ENCODE measurements at places on chromosomes 7 and 10. TPM values are rescaled to one million over a fixed set of nuclear protein-coding genes. Genes with fewer than 3 reads are reported as not detected.

DNA sequence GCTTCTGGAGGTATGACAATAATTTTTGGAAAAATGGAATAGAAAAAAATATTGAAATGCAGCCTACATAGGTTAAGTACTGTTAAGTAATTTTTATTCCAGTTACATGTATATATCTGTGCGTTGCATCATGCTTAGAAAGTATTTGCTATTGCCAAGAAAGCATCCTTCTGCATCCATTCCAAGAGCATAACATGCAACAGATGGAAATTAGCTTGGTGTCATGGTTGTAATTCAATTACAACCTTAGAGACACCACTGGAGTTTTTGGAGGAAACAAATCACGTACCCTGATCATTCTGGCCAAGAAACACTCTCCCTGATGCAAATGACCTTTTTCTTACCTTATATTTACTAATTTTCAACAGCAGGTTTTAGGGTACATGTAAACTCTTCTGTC lies 1.7 kb downstream of the AKR1B1 start:
- no peak for DNase-seq

DNA sequence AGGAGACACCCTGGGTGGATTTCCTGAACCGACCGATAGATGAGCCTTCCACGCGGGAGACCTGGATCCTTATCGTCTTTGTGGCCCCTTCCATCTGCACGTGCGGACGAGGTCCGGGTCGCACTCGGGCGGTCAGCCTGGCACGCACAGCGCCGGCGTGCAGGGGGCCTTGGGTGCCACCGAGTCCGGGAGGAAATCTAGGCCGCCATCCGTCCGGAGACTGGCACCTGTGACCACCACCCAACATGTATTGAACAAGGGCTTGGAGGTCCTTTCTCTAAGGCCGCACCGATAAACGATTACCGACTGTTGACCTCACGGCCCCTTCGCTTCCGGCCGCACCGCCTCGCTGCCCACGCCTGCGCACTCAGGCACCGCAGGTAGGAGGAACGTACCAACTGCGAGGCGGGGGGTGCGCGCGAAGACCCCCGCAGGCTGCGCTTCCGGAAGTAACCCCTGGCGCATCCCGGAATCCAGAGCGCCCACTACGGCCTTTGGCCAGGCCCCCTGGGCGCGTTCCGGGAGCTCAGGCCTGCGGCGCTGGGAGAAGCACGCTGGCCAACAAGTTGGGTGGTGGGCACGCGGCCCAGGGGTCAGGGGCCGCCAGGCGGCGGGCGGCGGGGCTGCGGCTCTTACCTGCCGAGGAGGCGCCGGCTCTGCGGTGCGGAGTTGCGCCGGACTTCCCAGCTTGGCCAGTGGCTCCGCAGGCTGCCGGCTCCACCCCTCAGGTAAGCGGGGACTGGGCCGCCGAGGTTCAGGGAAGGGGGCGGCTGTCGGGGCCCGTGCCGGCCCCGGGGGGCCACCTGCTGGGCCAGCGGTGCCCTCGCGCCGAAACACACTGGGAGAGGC lies at the start of the genes ACTR3C and LRRC61:
TSS of gene ACTR3C (minus strand) at position 713 of the 849 bp plus-strand sequence. CDS start 28,249 bp downstream, outside the sequence.
TSS of gene LRRC61 (plus strand) at position 523 of the 849 bp plus-strand sequence. CDS start 13,507 bp downstream, outside the sequence.
- DNase-seq, result no peak

Gene ANKRD30A
- not detected for total RNA-seq

GRCh38 chr10:94105226-94105625 lies 111.5 kb downstream of the PLCE1 start:
- DNase-seq, result no peak

- DNase-seq, result peak; percentile 53
Measured at GRCh38 chr10:7659560-7659959, 7.2 kb downstream of the ITIH5 start.

DNA sequence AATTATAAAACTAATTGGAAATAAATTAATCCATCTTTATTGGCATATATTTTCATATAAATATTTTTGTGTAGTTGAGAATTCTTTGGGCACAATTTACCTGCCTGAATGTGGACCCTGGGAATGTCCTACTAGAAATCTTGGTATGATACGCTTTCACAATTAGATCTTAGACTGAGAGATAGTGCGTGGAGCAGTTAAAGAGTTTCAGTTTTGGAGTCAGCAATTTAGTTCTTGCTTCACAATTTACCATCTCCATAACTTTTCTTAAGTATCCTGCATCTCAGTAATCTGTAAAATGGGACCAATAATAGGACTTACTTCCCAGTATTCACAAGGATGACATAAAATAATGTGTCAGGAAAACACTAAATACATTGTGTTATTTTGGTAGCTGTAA lies 2.0 kb downstream of the MTPN start:
- DNase-seq, result no peak

DNA sequence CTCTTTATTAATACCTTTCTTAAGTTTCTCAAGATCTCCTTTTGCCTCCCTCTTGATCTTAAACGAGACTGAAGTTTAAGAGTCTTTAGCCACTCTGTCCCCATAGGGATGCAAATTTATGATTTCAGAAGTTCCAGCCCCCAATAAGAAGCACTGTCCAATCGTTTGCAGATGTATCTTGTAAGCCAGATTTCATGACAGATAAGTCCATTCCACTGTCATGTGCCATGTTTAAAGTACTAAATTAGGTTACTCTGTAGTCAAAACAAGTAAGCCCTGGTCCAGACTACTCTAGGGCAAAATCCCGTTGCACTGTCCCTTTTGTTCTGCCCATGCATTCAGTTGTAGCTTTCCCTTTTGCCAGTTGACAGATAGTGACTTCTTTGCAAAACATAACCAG lies 157.2 kb upstream of the KAT6B start:
- no peak for DNase-seq

DNA sequence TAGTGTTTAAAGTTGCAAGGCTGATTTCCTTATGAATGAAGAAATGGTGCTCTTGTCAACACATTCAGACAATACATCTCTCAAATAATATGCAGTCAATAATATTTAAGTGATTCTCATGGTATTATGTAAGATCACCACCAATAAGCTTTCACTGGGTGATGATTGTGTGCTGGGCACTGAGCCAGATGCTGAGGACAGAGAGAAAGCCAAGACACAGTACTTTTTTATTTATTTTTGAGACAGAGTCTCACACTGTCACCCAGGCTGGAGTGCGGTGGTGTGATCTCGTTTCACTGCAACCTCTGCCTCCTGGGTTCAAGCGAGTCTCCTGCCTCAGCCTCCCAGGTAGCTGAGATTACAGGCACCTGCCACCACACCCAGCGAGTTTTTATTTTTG lies 130.6 kb upstream of the LSM8 start:
- DNase-seq, result no peak
